ENCODE measurements at places on chromosomes 5 and 9.
A peak's percentile ranks its signal among the peaks of the same experiment; 100 is the strongest.

DNA sequence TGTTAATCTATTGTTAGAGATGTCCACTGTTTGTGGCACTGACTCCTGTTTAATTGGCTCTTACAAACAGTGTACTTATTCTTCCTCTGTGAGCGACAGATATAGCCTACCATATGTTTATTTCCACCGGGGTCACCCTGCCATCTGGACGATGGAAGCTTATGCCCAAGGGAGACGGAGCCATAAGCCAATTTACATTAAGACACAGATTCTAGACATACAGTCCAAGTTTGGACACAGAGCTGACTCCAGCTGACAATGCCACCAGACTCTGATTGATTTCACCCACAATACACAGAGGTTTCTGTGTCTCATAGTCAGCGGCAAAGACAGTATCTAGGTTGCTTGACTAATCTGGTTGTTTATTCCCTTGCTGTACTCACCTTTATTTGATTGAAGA lies 198.9 kb downstream of the ENC1 start:
- DNase-seq: no peak

DNA sequence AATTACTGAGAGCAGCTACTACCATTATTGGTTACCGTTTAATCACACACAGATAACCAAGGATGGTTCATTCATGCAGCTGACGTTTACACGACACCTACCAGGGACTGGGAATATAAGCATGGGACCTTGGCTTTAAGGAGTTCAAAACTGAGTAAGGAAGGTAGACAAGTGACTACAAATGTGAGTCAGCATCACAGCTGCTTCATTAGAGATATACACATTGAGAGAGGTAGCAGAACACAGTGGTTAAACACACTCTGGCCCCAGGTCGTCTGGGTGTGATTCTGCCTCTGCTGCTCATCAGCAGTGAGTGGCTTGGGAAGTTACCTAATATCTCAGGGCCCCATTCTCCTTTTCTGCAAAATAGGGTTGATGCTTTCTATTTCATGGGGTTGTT lies 268.6 kb downstream of the NR3C1 start:
- DNase-seq: no peak

GRCh38 chr9:70094747-70095146 lies 51.1 kb downstream of the MAMDC2 start:
- no peak for DNase-seq

GRCh38 chr9:126234681-126235335 lies 91.8 kb upstream of the MVB12B start:
- no peak for DNase-seq

GRCh38 chr9:70486127-70486526 lies 71.7 kb upstream of the KLF9 start:
- no peak for DNase-seq

GRCh38 chr9:6925836-6926235 lies 168.1 kb downstream of the KDM4C start:
- no peak for DNase-seq

- peak; percentile 68 for DNase-seq
These were observed 165.0 kb upstream of the ZNF462 start for GRCh38 chr9:106697750-106698502.

DNA sequence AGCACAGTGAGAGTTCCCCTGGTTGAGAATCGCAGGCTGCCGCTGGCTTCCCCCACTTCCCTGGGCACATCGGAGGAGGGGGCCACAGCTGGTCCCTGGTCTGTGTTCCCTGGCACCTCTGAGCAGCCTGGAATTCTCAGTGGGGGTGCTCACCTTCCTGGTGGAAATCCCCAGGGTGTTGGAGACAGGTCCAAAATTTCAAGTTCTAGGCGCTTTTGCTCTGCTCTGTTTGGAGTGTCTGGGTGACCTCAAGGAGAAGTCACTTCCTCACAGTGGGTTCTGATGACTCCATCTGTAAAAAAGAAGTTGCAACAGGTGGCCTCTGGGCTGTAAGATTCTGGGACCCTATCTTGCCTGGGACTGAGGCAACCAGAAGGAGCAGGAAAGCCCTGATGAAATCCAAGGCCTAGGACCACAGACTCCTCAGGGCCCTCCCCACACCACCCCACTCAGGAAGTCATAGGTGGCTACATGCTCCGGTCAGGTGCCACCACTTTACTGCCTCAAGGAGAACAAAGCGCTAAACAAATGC lies at the start of gene TRAF1:
TSS of gene TRAF1 (minus strand) at position 400 of the 532 bp plus-strand sequence. CDS start 721 bp downstream, outside the sequence.
- no peak for DNase-seq

DNA sequence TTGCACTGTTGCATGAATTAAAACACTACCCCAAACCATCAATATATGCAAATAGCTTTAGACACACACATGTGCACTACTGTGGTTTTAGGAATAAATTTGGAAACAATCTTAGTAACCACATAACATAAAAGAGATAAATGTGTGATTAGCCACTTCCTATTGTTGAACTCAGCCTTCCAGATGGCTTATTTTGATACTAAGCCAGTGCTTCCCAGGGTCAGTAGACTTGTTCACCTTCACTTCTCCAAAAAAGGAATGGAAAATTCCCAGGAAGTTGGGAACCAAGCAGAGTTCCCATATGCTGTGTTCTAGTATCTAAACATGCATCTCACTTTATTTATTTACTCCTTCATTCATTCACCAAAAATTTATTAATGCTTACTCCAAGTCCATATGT lies 47.8 kb downstream of the SVEP1 start:
- no peak for DNase-seq

- DNase-seq: no peak
These were observed 59.0 kb downstream of the SCAMP1 start for GRCh38 chr5:78419396-78419795.

DNA sequence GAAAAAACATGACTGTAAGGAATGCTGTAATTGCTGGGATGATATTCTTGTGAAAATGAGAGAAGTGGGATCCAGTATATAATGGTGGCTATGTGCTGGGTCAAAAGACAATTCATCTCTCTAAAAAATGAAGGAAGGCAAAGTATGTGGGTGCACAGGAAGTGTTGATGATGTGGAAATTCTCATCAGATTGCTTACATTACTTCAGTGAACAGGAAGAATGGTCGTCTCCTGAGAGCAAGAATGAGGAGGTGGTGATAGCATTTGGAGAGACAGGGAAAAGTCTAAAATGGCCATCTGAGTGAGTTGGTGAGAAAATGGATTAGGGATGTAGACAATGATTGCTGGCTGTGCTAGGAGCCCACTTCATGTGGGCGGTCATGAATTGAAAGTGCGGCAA lies 253.5 kb upstream of the NREP start:
- DNase-seq: no peak

DNA sequence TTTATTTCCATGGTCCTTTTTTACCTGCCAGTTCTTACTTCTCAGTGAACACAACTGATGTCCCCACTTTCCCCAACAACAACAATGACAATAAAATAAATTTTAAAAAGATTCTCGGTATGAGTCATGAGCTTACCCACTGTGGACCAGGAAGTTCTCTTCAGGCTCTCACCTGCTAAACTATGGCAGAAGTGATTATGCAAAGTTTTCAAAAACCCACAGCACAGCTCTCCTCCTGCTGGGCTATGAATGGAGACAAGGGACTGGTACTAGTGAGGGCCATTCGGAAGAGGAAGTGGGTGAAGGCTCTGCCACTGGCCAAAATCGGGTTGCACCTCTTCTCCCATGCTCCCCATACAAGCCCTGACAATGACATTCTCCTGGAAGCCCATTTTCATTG lies 429.4 kb downstream of the PIK3R1 start:
- no peak for DNase-seq

DNA sequence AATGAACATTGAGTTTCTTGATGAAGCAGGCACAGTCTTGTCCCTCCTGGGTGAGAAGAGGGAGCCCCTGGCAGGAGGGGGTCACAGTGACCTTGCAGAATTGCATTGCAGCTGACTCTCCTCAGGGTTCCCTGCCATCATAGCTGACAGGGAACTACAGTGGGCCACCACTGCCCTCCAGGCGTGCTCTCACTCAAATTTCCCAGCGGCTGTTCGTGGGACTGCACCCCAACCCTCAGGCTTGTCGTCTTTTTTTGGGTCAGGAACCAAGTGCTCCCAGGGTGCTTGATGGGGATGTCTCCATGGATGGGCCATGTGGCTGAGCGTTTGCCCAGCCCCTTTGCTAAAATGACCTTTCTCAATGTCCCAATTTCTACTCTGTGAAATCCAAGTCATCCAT lies 215.8 kb downstream of the MELK start:
- DNase-seq: no peak

- no peak for DNase-seq
These were observed 1206.0 kb upstream of the C9orf72 start for GRCh38 chr9:28779243-28779642.

- no peak for DNase-seq
These were observed 26.4 kb downstream of the PTPN3 start for GRCh38 chr9:109471475-109472393.

DNA sequence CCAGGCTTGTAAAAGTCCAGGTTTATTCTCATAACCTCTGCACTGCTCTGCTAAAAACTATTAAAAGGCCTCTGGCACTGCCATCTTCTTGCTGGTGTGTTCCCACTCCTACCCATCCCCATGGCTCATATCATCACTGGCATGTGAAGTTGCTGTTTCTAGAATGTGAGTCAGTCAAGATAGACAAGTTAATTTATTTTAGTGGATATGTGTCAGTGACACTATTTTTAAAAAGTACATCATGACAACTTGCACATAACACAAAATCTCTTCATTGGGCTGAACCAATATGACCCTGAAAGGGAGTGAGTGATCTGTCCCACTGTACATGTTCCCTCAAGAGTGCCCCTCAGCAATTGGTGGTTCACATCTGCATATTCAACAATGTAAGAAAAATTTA lies 299.7 kb downstream of the NFIB start:
- no peak for DNase-seq

- DNase-seq: no peak
These were observed 27.6 kb downstream of the ZNF462 start for GRCh38 chr9:106890608-106891007.

DNA sequence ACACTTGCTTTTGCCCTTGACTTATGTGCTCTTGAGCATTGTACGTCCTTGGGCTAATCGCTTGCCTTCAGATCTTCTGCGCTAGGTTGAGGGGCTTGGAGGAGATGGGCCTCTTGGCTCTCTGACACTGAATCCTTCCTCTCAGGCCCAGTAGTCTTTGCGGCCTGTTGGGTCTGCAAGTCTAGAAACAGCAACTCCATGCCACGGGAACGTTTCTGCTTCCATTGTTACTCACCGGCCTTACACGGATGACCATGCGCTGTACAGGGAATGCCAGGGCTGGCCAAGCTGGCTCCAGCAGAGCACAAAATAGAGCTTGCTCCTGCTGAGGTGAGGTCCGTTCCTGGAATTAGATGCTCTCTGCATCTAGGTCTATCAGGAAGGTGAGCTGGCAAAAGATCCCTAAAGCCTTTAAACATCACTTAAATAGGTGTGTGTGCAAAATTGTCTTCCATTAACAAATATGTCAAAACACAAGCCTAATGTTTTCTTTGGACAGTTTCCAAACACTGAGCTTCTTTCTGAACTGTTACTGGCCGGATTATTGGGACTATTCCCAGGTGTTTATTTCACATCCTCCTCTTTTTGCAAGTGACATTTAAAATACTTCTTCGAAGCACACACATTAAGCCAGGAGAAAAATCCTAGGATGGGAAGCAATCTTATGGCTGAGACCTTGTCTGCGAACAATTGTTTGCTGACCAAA lies 29.7 kb downstream of the DAPK1 start:
- no peak for DNase-seq

GRCh38 chr5:44691802-44692201 lies 116.9 kb upstream of the MRPS30 start:
- no peak for DNase-seq

- peak; percentile 94 for DNase-seq
These were observed at the start of gene STC2 for GRCh38 chr5:173327948-173328843. Gene STC2, minus strand, starts transcription at chr5:173328414. Its CDS starts 221 bp downstream, at chr5:173328193.

DNA sequence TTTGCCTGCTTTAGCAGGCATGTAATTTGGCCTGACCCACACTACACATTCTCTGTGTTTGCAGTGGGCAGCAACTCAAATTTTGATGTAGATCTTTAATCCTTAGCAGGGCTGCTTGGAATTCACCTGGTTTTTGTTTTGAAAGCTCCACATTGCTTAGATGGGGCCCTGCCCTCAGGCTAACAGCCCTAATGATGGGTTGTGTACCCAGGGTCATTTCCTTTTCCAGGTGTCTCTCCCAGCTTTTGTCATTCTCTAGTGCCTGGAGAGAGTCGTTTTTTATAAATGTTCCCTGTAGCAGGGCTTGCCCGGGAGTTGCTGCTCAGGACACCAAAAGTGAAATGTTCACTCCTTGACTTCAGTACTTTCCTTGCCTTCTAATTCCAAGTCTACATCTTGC lies 126.3 kb downstream of the TRIO start:
- no peak for DNase-seq

- no peak for DNase-seq
These were observed 149.1 kb downstream of the TLE1 start for GRCh38 chr9:81540142-81540710.

- DNase-seq: no peak
These were observed 188.2 kb downstream of the PAX5 start for GRCh38 chr9:36845844-36846243.

DNA sequence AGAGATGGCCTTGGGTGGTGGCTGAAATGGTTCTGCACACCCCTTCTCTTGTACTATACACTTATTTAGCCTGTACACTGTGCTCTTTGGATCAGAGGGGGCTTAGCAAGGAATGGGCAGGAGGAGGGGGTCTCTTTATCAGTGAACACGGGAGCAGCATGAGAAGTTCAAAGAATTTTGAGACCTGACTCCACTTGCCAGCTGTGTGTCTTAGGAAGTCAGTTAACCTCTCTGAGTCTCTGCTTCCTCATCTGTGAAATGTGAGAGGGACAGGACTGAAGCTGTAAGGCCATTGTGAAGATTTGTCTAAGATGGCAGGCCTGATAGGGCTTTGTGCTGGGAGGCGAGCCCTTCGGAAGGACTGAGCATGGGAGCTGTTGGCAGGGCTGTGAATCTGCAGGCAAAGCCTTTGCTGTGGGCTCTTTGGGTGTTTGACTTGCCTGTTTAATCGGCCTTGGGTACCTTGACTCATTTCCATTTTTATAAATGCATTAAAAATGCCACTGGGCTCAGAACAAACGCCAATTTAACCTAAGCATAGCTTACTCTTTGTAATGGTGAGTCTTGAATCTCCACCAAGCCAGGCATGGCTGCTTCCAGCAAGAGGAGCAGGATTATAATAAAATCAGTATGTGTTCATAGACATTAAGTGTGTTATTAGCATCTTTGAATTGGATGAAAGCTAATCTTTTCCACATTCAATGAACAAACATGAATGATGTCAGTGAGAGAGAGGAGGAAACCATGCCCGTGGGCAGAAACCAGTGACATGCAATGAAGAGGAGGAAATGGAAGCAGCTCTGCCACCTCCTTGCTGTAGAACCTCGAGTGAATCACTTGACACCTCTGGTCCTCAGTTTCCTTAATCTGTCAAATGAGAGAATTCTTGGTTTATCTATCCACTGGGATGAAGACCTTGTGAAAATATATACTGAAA lies 89.4 kb downstream of the MACROH2A1 start:
- no peak for DNase-seq

- DNase-seq: no peak
These were observed 25.3 kb upstream of the RECK start for GRCh38 chr9:36011379-36011778.

GRCh38 chr5:57407391-57407790 lies 75.2 kb downstream of the ACTBL2 start:
- DNase-seq: no peak
